ENCODE measurements at places on chromosomes 7 and 10.

DNA sequence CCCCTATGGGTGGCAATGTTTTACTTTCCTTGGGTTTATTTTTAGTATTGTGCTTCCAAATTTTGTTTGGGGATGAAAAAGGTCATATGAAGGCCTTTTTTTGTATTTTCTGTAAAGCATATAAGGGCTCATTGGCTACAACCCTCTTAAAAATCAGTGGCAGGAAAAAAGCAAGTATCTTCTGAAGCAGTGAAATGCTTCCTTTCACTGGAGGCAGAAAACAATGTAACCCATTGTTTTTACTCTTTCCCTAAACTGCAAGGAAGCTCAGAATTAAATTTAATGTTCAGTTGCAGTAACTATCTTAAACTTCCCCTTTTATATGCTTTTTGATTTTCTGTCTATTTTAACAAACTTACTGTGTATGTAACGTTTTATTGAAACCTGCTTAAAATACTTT, 148.7 kb upstream of the LYZL1 start:
- DNase-seq: no peak

GRCh38 chr7:90625051-90625450, 28.9 kb downstream of the CDK14 start:
- peak; percentile 63 for DNase-seq

GRCh38 chr7:80095545-80095944, 39.1 kb upstream of the GNAI1 start:
- no peak for DNase-seq

- peak; percentile 73 for DNase-seq
These were observed 507 bp downstream of the STN1 start for GRCh38 chr10:103917302-103918052.

DNA sequence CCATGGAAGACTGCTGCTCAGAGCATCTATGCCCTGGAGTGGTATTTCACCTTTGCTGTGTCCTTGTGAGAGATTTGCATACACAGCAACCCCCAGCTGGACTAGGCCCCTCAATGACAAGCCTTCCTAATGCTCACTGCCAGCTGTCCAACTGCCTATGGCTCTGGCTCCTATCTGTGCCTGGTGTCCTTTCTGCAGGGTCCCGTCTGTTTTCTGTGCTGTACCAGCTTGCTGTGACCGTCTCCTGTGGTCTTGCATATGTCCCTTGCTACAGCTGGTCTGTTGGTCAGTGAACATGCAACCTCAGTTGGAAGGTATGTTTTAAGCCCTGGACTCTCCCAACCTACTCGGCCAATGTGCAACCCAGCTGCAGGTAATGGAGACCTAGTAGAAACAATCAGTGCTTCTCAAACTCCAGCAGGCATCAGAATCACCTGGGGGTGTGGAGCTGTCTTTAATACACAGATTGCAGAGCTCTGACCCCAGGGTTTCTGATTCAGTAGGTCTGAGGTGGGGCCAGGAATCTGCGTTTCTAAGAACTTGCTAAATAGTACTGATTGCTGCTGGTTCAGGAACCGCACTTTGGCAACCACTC, 306.4 kb upstream of the ZNF32 start:
- DNase-seq: no peak

DNA sequence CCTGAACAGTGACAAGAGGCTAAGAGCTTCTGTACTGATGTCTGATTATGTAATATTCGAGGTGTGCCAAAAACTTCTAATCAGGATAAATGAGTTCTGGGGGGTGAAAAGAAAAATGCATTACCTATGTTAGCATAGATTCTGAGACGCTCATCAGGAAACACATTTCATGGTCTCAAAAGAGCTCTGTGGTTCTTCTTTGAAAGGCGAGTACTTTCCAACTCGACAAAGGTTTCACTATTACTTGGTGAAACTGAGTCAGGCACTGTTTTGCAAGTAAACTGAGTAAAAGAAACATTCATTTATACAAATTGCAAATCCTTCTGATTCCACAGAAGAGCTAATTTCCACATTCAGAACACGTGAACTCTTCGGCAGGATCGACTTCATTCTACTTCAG, 523.2 kb downstream of the GATA3 start:
- DNase-seq: no peak

DNA sequence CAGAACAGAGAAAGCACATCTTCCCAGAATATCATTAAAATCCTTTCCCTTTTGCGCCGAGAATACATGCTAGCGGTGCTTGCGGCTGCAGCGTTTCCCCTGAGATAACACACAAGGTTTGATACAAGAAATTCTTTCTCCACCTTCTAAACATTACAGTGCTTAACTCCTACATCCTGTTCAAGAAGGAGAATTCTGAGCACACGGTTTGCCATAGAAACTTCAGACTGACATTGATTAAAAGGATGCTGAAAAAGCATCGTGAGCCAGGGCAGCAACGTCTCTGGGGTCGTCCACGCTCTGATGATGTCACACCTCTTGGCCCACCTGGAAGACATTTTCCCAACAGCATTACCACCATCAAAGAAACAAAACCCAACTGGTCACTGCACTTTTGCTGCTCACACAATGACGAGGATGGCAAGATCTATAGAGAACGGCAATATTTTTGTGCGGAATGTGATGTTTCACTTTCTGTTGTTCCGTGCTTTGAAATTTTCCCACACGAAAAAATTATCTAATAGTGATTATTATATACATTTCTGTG, 27.0 kb upstream of the PRSS1 start:
- no peak for DNase-seq

- DNase-seq: no peak
These were observed 22.6 kb downstream of the MYO1G start for GRCh38 chr7:44956157-44956766.

GRCh38 chr10:29470843-29471543, 163.8 kb downstream of the SVIL start:
- no peak for DNase-seq

DNA sequence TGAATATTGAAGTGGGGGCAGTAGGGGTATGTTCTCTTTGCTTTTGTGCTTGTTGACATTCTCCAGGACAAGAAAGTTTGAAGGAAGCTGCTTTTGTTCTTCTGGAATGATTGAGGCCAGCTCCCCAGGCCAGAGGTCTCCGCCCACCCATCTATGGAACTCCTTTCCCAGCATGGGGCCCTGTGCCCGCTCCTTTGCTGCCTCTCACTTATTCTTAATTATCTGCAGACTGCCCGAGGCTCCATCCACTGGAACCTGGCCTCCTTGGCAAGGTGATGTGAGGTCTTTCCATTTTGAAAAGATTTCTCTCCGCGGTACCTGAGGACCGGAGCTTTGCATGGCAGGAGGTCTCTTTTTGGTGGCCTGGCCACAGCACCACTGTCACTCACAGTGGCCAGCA, 39.3 kb upstream of the MKI67 start:
- DNase-seq: no peak

DNA sequence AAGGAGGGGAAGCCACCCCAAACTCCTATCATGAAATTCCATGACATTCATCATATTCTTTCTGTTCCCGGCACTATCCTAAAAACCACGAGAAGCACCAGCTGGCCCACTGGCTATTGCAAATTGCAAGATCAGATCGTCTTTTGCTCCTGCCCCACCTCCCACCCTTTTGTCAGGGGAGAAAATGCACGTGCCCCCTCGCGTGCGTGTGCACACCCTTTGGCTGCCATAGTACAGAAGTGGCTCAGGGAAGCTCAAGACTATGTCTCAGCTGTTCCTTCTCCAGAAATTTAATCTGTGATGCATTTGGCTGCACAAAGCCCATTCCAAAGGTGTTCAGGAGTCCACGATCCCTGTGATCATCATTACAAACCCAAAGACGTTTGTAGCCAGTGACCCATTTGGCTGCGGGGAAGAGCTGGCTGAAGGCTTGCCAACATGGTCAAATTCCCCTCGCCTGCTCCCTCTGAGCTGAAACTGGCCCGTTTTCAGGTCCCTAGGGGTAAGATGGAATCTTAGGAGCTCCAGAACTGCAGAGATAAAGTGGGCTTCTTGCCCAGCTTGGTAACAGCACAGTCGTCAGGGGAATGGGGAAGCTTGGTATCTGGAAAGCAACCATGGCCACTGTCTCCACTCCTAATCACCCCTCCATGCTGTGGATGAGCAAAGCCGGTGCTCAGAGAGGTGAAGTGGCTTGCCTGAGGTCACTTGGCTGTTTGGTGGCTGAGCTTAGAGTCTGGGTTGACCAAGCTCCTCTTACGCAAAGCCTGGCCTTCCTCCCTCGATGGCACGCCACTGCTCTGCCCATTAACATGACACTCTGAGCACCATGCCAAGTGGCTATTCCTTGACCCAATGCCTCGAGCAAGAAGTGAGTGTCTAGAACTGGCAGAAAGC, 155.4 kb downstream of the NEURL1 start:
- DNase-seq: no peak

- DNase-seq: no peak
These were observed 88.6 kb downstream of the ATXN7L1 start for GRCh38 chr7:105787793-105788192.

GRCh38 chr7:17497136-17497535, 198.7 kb downstream of the AHR start:
- DNase-seq: no peak

DNA sequence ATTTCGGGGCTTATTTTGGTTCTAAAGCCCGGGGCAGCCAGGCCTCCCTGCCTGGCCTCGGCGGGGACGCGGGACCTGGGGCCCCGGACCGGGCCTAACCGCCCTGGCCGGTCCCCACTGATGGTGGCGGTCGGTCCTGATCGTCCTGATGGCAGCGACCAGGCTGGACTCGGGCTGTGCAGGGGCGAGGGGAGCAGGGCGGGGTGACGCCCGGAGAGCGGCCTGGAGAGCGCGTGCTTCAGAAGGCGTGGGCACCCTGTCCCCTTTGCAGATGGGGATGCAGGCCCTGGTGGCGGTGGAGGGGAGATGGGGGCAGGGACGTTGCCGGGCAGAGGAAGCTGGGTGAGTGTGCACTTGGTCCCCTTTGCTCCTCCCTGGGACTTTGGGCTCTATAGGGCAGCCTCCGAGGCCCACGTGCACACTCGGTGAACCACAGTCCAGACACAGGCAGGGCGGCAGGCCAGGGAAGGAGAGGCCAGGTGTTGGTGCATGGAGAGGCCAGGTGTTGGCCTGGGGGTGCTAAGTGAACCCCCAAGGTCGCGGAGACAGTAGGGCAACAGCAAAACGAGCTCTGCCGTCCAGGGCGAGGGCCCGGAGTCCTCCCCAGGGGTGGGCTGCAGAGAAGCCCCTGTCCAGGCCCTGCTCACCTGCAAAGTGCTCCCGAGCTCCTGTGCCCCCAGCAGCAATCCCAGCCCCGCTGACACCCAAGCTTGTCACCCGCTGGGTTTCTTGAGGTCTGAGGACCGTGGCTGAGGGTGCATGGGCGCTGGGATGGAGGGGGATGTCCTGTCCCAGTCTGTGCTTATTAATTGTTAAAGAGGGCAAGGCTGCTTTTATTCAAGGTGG, 42.4 kb upstream of the FAM20C start:
- DNase-seq: peak; percentile 41

GRCh38 chr7:26298472-26299058, 6.9 kb downstream of the SNX10 start:
- no peak for DNase-seq

GRCh38 chr7:158910254-158911053, 54.1 kb downstream of the DYNC2I1 start:
- no peak for DNase-seq

DNA sequence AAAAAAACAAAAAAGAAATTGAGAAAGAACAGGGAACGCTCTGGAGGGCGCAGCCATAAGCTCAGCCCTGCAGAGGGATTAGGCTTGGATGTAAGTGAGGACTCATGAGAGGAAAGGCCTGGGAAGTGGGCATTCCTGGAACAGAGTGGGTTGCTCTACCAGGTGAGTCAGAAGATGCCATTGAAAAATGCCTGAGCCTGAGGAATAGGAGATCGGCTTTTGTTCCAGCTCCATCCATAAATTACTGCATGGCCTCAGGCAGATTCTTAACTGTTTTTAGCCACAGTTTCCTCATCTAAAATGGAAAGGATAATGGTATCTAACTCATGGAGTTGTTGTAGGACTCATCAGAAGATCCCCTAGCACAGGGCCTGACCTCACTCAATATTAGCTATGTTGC, 1.1 kb upstream of the RGR start:
- no peak for DNase-seq

DNA sequence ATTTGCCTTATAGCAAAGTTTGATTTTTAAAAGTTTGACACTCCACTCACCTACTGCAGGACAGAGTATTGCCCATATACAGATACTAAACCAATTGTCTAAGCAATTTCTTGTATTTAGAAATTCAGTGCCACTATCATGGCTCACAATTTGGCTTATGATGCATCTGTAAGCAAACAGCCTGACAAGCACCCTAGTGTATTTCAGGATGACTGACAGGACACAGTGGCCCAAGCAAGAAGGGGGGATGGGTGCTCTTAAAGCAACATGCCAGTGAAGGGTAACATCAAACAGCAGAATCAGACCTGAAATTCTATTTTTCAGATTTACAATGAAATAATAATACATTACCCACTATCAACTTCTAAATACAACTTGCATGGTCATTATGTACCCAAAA, 30.5 kb downstream of the CTNNA3 start:
- peak; percentile 41 for DNase-seq

DNA sequence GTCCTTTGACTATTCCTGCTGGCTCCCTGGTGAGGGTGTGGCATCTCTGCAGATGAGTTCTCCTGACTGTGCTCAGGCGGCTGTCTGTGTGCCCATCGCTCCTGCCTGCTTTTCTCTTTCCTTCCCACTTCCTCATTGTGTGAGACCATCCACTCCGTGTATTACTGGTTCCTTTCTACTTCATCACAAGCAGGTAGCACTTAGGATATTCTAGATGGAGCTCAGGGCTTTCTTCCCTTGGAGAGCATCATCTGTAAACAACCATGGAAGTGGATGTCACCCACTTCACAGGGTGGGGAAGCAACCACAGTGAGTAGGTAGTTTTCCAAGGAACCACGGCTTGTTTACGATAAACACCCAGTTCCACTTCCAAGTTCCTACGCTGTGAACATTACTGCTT, 15.7 kb downstream of the DNAJB6 start:
- DNase-seq: no peak

DNA sequence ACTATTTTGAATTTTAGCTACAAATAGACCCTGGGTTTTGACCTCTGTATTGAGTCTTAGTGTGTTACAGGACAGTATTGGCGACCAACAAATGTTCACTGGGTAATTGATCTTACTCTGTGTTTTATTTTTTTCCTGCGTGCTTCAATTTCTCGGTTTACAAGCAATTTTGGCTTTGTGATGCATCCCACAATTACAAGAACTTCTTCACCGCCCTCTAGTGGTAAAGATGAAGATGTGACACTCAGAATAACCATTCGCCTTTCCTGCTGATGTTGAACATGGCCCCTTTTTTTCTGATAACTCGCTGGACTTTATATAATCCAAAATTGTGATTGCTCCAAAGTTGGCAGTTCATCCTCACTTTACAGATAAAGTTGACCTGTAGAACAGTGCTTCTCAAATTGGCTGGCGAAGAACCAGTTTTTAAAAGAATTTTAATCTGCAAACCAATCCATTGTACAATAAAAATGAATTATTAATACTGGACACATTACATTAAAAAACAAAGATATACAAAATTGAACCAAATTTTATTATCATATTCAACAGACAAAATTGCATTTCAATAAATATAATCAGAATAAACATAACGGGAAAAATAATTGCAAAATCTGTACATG, 20.2 kb upstream of the SMC3 start:
- DNase-seq: peak; percentile 80

Measured in SJCRH30 (cell line).